ENCODE measurements at places on chromosomes 12 and 14.
A peak's percentile ranks its signal among the peaks of the same experiment; 100 is the strongest.

DNA sequence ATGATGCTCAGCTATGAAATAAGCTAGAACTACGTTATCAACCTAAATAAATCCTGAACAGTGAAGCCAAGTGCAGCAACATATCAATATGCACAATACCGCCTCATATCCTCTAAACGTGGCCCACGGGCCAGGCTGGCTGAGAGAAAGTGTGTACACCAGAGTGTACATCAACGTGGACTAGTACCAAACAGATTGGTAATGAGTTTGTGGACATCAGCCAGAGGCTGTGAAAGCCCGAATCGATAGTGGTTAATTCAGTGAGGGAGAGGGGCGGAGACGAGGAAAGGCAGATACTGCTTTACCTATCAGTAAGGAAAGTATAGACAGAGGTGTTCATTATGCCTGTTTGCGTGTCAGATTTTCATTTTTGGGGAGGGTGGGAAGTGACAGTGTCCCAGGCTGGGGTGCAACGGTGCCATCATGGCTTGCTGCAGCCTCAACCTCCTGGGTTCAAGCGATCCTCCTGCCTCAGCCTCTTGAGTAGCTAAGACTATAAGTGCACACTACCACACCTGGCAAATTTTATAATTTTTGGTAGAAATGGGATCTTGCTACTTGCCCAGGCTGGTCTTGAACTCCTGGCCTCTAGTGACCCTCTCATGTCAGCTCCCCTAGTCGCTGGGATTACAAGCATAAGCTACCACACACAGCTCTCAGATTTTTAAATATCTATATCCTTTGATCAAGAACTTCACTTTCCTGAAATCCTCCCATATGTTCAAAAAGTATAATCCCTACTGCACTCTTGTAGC is 50.1 kb downstream of the ANAPC7 start:
- DNase-seq = no peak

GRCh38 chr12:50745861-50746260 is 18.0 kb upstream of the ATF1 start:
- no peak for DNase-seq

DNA sequence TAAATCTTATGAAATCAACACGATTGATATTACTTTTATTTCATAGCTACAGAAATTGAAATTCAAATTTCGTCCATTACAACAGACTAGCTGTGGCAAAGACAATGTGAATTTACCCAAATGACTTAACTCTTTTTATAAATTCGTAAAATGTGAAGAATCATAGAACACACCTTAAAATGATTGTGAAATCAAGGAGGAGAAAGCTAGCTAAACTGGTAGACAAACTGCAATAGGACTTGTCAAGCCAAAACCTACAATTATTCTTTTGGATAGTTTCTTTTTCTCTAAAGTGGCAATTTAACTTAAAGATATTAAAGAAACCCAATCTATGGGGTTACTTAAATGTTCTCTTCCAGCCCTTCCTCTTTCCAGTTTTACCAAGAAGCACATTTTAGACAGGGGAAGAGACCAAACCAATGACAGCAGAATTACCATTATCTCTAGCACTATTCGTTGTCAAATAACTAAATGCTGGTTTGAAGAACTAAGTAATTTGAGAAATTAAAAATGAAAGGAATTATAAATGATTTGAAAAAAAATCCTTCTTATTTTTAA is 807 bp upstream of the SLC16A7 start:
- DNase-seq = no peak

- no peak for DNase-seq
Measured at GRCh38 chr12:27583981-27584380, 60.0 kb downstream of the PPFIBP1 start.

DNA sequence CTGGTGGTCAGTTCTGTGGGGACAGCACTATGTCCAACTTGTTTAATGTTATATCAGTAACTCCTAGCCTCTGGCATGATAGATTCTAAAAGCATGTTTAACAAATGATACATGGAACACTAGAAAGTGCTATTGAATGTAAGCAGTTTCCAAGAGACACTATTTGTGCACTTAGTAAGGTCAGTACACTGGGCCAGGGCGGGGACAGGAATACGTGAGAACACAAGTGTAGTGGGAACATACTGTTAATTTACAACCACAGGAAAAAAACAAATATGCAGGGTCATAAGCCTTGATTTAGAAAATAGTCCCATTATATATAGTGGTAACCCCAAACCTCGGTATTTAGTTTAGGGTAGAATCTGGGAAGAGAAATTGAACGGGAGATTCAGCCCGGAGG is 88.9 kb upstream of the SLC38A2 start:
- DNase-seq = no peak

DNA sequence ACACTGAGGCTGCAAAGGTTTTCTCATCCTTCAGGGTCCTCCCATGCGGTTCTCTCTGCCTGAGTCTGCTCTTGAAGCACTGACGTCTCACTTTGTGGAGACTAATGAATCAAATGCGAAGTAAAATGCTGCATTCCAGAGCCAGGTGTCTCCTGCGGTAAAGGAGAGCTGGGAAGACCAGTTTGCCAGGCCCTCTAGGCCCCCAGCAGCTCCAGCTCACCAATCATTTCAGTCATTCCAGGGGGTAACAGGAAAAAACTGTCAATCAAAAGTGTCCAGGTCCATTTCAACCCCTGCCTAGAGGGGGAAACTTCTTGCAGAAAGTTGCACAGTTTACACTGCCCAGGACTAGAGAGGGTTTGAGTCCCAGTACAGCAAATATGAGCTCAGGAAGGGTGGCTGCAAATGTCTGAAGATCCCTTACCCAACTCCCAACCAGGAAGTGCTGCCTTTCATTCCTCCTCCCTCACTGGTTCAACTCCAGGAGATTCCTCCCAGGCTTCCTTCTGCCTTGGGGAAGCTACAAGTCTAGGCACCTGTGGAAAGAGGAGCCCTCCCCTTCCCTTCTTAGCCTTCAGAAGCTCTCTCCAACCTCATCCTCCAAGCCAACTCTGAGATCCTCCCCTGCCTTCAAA is 2.7 kb upstream of the NXPH4 start:
- DNase-seq = no peak

DNA sequence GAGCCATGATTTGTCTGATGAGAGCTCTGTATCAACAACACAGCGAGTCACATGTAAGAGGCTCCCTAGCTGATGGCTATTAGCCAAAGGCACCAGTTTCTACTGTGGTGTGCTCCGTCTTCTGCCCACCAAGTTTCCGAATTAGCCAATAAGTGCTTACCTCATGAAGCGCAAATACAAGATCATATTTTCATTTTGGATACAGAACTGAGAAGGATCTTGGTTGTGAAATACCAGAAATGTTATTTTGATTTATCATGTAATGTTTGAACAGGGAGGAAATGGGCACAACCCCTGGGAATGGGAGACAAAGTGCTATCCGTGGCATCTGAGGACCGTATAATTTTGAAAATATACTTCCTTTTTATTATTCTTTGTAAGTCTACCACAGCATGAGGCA is 234.3 kb downstream of the DACT1 start:
- no peak for DNase-seq

DNA sequence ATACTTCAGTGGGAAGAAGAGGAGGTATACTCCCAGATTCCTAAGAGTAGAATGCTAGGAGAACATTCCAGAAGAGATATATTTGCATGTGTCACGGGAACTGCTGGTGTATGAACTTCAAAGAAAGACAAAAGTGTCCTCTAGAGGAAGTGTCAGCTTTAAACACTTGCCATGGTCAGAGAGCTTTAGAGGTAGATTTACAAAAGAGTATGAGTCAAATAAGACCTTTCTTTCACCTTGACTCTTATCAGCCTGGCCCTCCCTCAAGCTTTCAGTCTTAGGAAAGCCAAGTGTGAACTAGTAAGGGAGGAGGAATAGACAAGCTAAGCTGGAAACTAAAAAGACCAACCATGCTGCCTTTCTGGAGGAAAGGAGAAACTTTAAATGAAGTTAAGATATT is 34.7 kb downstream of the COX8C start:
- DNase-seq = no peak

DNA sequence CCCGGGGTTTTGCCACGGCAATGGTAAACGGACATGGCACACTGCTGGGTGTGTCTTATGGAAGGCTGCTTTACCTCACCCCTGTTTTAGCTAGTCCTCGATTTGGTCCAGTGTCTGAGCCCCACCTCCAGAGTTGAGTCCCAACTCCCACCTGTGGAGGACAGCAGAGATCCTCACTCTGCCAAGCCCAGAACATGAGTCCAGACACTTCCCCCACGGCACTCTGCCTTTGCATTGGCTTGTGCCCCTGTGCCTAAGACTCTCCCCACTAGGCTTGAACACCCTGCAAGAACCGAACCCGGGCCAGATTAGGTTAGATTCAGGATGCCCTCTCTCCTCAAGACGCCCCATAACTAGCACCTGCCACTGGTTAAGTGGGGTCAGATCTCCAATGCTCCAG is 59.8 kb upstream of the C14orf180 start:
- no peak for DNase-seq

- no peak for DNase-seq
Measured at GRCh38 chr12:39824505-39825212, 205.1 kb upstream of the ABCD2 start.

GRCh38 chr12:30989754-30990153 is 63.2 kb downstream of the TSPAN11 start:
- no peak for DNase-seq

DNA sequence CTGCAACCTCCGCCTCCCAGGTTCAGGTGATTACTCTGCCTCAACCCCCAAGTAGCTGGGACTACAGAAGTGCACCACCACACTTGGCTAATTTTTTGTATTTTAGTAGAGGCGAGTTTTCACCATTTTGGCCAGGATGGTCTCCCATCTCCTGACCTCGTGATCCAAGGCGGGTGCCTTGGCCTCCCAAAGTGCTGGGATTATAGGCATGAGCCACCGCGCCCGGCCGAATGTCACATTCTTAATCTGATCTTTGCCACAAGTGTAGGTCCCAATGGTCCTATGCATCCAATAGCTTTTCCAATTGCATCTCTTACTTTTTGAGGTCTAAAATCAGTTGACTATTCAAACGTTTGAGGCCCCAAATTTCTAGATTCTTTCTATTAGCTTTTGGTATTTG is 676.0 kb downstream of the SLC16A7 start:
- no peak for DNase-seq

- DNase-seq = peak; percentile 68
Measured at GRCh38 chr12:56593909-56594621, 36.1 kb downstream of the BAZ2A start.

- no peak for DNase-seq
Measured at GRCh38 chr12:118035190-118036041, 18.9 kb downstream of the RFC5 start.

DNA sequence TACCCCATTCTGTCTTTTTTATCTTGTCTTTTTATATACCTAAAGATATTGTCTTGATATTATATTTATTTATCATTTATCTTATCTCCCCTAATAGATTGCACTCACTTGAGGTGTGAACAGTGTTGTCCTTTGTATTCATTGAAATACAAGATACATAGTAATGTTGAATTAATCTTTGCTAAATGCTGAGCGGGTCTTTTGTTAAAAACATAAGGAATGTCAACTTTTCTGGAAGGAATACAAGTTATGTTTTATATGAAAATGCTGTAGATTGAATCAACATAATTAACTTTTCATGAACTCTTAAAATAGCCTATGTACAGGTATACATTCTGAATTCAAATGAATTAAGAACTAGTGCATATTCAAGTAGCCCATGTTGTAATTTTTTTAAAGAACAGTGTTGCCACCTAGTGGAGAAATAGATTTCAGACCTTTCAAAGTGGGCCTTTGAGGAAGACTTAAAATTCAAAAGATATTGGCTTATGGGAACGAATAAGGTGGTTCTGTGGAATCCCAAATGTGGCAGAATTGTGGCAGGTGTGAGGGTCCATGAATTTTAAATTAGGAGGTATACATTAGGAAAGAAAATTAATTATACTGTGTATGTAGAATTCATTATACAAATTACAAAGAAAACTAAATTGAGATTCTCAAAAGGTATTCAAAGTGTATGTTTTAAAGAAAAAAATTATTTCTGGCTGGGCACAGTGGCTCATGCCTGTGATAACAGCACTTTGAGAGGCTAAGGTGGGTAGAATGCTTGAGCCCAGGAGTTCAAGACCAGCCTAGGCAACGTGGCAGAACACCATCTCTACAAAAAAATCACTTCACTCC is 19.1 kb downstream of the BBOF1 start:
- DNase-seq = peak; percentile 71

DNA sequence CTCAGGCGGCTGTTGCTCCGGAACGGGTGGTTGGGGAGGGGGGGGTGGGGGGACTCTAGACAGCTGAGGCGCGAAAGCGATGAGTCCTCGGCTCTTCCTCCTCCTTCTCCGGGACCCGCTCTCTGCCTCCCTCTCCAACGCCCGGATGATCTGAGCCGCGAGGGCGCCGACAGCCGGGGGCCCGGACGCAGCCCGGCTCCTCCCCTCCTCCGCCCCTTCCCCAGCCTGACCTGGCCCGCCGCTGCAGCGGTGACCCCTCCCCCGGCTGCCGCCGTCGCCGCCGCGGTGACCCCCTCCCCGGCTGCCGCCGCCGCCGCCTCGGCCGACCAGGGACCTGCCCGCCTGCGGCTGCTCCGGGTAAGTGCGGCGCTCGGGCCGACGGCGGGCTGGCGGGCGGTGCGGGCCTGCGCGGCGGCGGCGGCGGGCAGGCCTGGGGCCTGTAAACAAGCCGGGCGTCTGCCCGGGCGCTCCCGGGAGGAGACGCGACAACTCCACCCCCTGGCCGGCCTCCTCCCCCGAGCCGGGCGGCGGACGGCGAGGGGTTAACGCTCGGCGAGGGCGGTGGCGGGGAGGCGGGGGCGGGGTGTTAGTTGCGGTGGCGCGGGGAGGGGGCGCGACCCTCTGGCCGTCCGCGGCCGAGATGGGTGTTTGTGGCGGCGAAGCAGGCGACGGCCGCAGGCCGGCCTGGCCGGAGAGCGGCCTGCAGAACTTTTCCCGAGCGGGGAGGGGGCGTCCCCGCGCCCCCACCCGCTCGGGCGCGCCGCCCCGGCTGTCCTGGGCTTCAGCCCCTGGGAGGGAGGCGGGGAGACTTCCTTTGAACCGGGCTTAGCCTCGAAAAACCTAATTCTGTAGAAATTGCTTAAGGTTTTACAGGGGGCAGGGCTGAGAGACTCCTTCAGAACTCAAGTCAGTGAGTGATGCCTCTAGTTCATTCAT is 568 bp downstream of the PPM1A start:
- DNase-seq = peak; percentile 76

GRCh38 chr12:27802511-27802910 is 22.5 kb upstream of the MANSC4 start:
- no peak for DNase-seq
